ENCODE measurements at places on chromosomes 1 and 21.

- no peak for DNase-seq
These were observed 355.1 kb upstream of the ZRANB2 start for GRCh38 chr1:71435951-71436350.

DNA sequence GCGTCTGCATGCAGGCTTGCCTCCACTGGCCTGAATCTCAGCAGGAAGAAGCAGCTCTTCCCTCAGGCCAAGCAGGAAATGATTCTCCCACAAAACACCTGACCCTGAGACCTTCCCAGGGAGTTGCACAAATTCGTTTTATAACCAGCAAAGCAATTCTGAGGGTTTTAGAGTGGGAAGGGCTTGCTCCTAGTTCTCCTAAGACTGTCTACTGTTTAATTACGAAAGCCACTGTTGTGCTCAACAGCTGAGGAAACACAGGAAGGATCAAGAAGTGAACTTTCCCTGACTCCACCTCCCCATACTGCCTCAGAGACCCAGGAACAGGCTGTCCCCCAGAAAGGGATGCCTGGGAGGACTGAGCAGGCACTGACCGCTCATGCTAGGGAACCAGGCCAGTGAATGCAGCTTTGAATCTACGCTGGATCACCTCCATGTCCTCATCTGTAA is 37.0 kb upstream of the PUM1 start:
- DNase-seq, result no peak

GRCh38 chr1:147549526-147549925 is 8.2 kb downstream of the BCL9 start:
- DNase-seq, result no peak

- no peak for DNase-seq
These were observed 70.8 kb downstream of the SCCPDH start for GRCh38 chr1:246794828-246795671.

All from left renal cortex interstitium (tissue), 4 donors.